A673 (cell line): ENCODE measurements at places on chromosomes 4 and X. TPM values are rescaled to one million over a fixed set of nuclear protein-coding genes. Genes with fewer than 3 reads are reported as not detected.

DNA sequence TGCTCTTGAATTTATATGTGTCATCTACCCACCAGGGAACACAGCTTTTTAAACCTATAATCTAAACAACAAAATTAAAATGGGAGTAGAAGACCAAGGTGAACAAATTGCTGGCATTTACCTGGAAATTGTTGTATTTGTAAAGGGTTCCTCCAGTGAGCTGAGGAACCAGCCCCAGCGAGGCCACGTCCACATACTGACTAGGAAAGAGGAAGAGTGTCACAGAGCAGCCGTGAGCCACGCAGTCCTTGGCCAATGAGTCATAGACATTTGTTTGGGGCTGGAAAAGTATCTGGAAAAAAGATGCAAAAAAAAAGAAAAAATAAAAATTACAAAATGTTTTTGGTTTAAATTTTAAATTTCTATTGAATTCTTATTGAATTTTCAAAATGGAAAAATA, 58.7 kb downstream of the METTL14 start:
- no peaks in the 10 kb centered on the region for H3K27me3 ChIP-seq
- no peak overlapping the region for H3K27ac ChIP-seq
- peaks cover 18% of the 10 kb centered on the region for H3K36me3 ChIP-seq
- no peak for DNase-seq

DNA sequence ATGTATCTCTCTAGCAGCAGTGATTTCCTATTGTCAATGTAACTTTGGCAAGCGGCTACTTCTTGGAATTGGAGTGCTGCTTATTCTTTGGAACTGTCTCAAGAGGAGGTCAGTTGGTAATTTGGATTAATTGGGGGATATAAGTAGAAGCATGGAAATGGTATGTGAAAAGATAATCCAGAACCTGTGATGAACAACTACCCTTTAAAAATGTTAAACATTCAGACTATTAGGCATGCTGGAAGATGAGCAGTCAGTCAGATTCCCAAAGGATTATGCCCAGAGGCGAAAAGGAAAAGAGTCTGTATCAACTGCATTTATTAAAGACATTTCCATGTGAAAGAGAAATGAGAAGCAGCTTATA, 62.5 kb downstream of the SEC24D start:
- no peak overlapping the region for H3K27ac ChIP-seq
- H3K4me1 ChIP-seq: no peaks in the 10 kb centered on the region
- H3K27me3 ChIP-seq: no peaks in the 10 kb centered on the region
- DNase-seq: no peak
- H3K36me3 ChIP-seq: no peaks in the 10 kb centered on the region
- H3K4me3 ChIP-seq: no peak overlapping the region

DNA sequence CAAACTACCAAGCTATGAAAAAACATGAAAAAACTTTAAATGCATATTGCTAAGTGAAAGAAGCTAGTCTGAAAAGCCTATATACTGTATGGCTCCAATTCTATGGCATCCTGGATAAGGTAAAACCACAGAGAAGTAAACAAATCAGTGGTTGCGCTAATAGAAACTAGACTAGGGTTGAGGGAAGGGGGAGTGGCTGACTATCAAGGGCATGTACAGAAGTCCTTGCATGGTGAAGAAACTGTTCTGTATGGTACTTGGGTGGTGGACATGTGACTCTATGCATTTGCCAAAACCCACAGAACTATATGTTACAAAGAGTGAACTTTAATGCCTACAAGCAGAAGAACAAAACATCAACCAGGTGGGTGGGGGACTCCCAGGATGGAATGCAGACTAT, 96.8 kb downstream of the MTMR1 start:
- no peaks in the 10 kb centered on the region for H3K36me3 ChIP-seq
- DNase-seq: no peak
- H3K4me3 ChIP-seq: no peak overlapping the region
- no peak overlapping the region for H3K27ac ChIP-seq

GRCh38 chr4:107363125-107363524, 327.0 kb upstream of the DKK2 start:
- peaks cover 29% of the 10 kb centered on the region for H3K4me1 ChIP-seq
- no peaks in the 10 kb centered on the region for H3K27me3 ChIP-seq
- H3K36me3 ChIP-seq: no peaks in the 10 kb centered on the region
- DNase-seq: no peak
- no peak overlapping the region for H3K27ac ChIP-seq
- H3K4me3 ChIP-seq: no peak overlapping the region

- no peak overlapping the region for H3K4me3 ChIP-seq
- no peak for DNase-seq
- H3K27ac ChIP-seq: no peak overlapping the region
- no peaks in the 10 kb centered on the region for H3K27me3 ChIP-seq
- H3K36me3 ChIP-seq: no peaks in the 10 kb centered on the region
These were observed 4.1 kb downstream of the SULT1E1 start for GRCh38 chr4:69855822-69856221.

DNA sequence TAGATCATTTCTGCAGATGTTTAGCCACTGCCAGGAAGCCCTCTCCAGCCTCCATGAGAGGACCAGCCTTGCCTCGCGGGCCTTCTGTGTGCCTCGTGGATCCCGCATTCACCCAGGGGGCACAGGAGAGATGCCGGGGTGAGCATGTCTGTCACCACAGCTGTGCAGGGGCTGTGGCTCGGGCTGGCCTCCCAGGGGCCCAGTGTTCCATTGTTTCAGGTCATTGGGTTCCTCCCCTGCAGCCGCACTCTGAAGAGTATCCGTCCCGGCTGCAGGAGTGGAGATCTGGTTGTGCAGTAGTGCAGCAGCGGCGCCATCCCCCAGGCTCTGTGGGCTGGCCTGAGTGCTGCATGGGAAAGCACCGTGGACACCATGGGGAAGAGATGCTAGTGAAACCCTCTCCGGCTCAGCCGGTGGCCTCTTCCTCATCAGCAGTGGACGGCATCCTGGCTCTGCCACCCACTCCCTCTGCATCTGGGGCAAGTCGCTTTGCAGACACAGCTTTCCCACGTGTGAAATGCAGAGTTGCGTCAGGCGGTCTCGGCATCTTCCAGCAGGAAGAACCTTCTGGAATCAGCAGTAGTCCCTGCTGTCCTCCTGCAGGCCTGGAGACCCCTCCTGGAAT, 29.1 kb downstream of the TBC1D14 start:
- no peak overlapping the region for H3K27ac ChIP-seq
- H3K27me3 ChIP-seq: no peaks in the 10 kb centered on the region
- H3K4me3 ChIP-seq: no peak overlapping the region
- no peaks in the 10 kb centered on the region for H3K36me3 ChIP-seq
- peaks cover 11% of the 10 kb centered on the region for H3K4me1 ChIP-seq

GRCh38 chrX:109485470-109486340, 3.8 kb upstream of the GUCY2F start:
- H3K27me3 ChIP-seq: no peaks in the 10 kb centered on the region
- DNase-seq: peak; percentile 80
- H3K27ac ChIP-seq: no peak overlapping the region
- no peaks in the 10 kb centered on the region for H3K36me3 ChIP-seq

- no peak overlapping the region for H3K4me3 ChIP-seq
- H3K27ac ChIP-seq: no peak overlapping the region
- H3K4me1 ChIP-seq: peaks cover 18% of the 10 kb centered on the region
- H3K36me3 ChIP-seq: no peaks in the 10 kb centered on the region
- no peaks in the 10 kb centered on the region for H3K27me3 ChIP-seq
- DNase-seq: no peak
These were observed 51.5 kb downstream of the SPATA18 start for GRCh38 chr4:52102587-52102986.

GRCh38 chrX:22430701-22431100, 158.0 kb downstream of the CBLL2 start:
- no peaks in the 10 kb centered on the region for H3K27me3 ChIP-seq
- no peaks in the 10 kb centered on the region for H3K4me1 ChIP-seq
- H3K36me3 ChIP-seq: no peaks in the 10 kb centered on the region
- no peak for DNase-seq
- no peak overlapping the region for H3K4me3 ChIP-seq
- no peak overlapping the region for H3K27ac ChIP-seq

GRCh38 chr4:74325886-74326285, 17.6 kb downstream of the EPGN start:
- no peaks in the 10 kb centered on the region for H3K36me3 ChIP-seq
- no peaks in the 10 kb centered on the region for H3K27me3 ChIP-seq
- H3K4me1 ChIP-seq: no peaks in the 10 kb centered on the region
- no peak overlapping the region for H3K27ac ChIP-seq

GRCh38 chr4:93267747-93268146, 560.8 kb upstream of the ATOH1 start:
- H3K27me3 ChIP-seq: no peaks in the 10 kb centered on the region
- no peak overlapping the region for H3K4me3 ChIP-seq
- no peak for DNase-seq
- no peaks in the 10 kb centered on the region for H3K4me1 ChIP-seq
- H3K27ac ChIP-seq: no peak overlapping the region

DNA sequence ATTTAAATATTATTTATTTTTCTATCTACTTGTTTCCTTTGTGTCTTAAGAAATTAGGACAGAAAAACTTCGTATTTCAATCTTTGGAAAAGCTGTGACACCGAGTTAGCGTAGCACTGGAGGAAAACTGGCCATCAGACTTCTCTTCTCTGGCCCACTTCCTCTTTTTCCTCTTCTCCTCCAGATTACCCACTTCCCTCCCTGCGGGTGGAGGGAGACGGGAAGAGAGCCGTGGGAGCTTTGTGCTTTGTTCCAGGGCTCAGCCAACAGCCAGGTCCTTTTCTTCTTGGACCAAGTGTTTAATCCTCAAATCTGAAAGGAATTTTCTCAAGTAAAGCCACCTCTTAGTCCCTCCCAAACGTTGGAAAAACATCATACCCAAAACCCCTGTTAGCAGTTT, 29.7 kb downstream of the OFD1 start:
- H3K27ac ChIP-seq: no peak overlapping the region
- H3K4me1 ChIP-seq: peaks cover 11% of the 10 kb centered on the region
- no peaks in the 10 kb centered on the region for H3K27me3 ChIP-seq
- peaks cover 8% of the 10 kb centered on the region for H3K36me3 ChIP-seq
- DNase-seq: no peak
- no peak overlapping the region for H3K4me3 ChIP-seq

- no peak overlapping the region for H3K27ac ChIP-seq
- no peak for DNase-seq
- H3K4me1 ChIP-seq: no peaks in the 10 kb centered on the region
- no peak overlapping the region for H3K4me3 ChIP-seq
- no peaks in the 10 kb centered on the region for H3K27me3 ChIP-seq
- no peaks in the 10 kb centered on the region for H3K36me3 ChIP-seq
These were observed 110.1 kb downstream of the PGRMC2 start for GRCh38 chr4:128177498-128177897.

DNA sequence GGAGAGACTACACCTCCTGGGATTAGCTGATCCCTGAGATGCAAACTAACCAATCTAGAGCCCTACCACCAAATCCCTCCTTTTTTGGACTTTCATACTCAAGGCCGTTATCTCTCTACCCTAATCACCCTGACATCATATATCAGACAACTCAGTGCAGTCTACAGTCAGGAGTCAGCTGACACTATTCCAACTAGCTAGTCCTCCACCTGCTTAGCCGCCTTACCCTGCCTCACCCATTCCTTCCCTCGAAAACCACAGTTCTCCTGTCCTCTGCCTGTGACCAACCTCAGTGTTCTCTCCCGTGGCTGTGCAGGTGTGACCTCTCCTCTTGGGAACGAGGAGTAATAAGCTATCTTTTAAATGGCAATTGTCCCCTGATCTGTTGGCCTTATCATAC, 1.8 kb upstream of the PPEF2 start:
- no peaks in the 10 kb centered on the region for H3K36me3 ChIP-seq
- H3K4me1 ChIP-seq: no peaks in the 10 kb centered on the region
- H3K27me3 ChIP-seq: no peaks in the 10 kb centered on the region
- H3K4me3 ChIP-seq: no peak overlapping the region

- no peak overlapping the region for H3K4me3 ChIP-seq
- H3K27ac ChIP-seq: no peak overlapping the region
- H3K27me3 ChIP-seq: peaks cover 29% of the 10 kb centered on the region
These were observed 893 bp upstream of the SOD3 start for GRCh38 chr4:24794480-24794879.

DNA sequence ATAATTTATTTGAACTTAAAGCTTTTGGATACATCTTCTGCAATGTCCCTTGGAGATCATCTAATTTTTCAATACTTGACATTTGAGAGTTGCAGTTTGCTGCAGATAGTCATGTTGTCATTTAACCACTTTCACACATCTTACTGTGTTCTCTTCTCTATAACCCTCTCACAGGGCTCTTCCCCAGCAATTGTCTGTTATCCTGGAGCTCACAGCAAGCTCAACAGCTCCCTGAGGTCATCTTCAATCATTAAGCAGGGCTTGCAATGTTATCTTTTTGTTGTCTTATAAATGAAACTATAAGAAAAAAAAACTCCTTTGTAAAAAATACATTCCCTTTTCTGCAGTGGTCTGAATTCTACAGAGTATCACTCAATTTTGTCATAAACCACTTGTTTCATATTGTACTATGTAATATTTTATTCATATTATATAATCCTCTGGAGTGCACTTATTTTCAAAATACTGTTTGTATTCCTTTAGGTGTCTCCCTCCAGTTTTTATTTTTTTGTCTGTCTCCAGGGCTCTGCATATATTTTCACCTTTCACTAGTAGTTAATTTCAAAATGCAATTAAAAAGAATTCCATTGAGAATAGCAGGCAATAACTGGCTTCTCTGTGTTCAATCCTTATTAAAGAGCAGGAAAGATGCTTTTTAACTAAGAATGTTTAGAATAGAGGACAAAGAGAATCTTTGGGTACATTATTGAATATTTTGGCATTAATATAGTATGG, 106.3 kb upstream of the ARSJ start:
- H3K36me3 ChIP-seq: no peaks in the 10 kb centered on the region
- H3K4me1 ChIP-seq: no peaks in the 10 kb centered on the region
- no peak for DNase-seq
- no peaks in the 10 kb centered on the region for H3K27me3 ChIP-seq
- H3K27ac ChIP-seq: no peak overlapping the region

DNA sequence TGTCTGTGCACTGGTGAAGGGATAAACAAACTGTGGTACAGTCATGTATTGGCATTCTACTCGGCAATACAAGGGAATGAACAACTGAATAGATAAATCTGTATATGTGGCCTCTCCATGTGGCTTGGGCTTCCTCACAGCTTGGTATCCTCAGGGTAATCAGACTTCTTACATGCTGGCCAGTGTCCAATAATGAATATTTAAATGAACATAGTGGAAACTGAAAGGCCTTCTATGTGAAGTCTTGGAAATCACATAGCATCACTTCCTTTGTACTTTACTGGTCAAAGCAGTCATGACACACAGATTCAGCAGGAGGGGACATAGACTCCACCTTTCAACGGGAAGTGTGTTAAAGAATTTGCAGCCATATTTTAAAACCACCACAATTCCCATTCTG, 33.4 kb upstream of the GPR101 start:
- no peak overlapping the region for H3K27ac ChIP-seq
- no peak overlapping the region for H3K4me3 ChIP-seq
- no peaks in the 10 kb centered on the region for H3K4me1 ChIP-seq
- no peaks in the 10 kb centered on the region for H3K27me3 ChIP-seq

- no peak for DNase-seq
- H3K4me3 ChIP-seq: no peak overlapping the region
- H3K27ac ChIP-seq: no peak overlapping the region
- H3K36me3 ChIP-seq: no peaks in the 10 kb centered on the region
- H3K4me1 ChIP-seq: no peaks in the 10 kb centered on the region
These were observed 162.4 kb upstream of the IL15 start for GRCh38 chr4:141473952-141474351.

The HGFAC gene
- total RNA-seq: 4.8 TPM in 2 replicates

The SPP1 gene
- 0.87 and 0.99 TPM in 2 replicates for total RNA-seq

The NFXL1 gene
- 12.1 and 16.7 TPM in 2 replicates for total RNA-seq

The F8 gene
- total RNA-seq: 1.1 and 1.9 TPM in 2 replicates

The APELA gene
- total RNA-seq: 16.5 and 16.9 TPM in 2 replicates

The BEND4 gene
- total RNA-seq: 0.13 and 0.31 TPM in 2 replicates

The TNIP2 gene
- total RNA-seq: 31.9 and 32.5 TPM in 2 replicates

The CCDC110 gene
- 0.50 TPM in 1 of 2 replicates, not detected in the other for total RNA-seq

The SCOC gene
- 44.2 and 44.7 TPM in 2 replicates for total RNA-seq
